MCF 10A (cell line): ENCODE measurements at places on chromosomes 7 and 10. TPM values are rescaled to one million over a fixed set of nuclear protein-coding genes. Genes with fewer than 3 reads are reported as not detected.

DNA sequence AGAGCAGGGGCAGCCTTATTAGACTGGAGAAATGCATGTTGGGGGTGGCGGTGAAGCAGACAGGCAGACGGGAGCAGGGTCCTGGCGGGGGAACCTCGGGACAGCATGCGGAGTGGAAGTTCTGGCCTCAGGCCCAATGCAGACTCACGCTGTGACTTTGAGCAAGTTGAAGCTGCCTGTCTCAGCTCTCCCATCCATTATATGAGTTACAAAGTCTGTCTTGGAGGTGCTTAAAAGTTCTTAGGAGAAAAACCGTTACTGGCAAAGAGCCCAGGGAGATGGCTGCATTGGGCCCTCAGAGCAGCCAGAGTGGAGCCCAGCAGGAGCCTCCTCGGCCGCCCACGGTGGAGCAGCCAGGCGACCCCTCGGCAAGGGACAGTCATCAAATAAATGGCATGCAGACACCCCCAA, 509.5 kb downstream of the PLXNA4 start:
- DNase-seq, result no peak

Gene GIMAP8
- not detected in 2 replicates for total RNA-seq

Gene STAMBPL1
- 18.9 and 29.2 TPM in 2 replicates for total RNA-seq

Gene GTPBP10
- total RNA-seq, result 41.6 and 51.1 TPM in 2 replicates

DNA sequence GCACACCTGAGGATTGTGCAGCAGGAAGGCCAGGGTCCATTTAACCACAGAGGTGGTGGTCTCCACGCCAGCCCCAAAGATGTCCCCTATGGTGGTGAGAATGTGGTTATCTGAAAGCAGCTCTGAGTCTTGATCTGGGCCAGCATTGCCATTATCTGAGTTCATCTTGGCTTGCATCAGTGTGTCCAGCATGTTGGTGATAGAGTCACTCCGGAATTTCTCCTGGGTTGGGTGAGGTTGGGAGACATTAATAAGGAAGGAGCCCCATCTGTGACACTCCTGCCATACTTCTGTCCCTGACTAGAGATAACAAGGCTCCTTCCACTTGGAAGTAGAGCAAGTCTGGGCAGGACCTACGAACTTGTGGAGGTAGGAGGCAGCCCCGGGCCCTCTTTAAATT, 4.2 kb downstream of the CYP17A1 start:
- DNase-seq, result no peak

Gene NRG3
- total RNA-seq, result not detected in 2 replicates

Gene PTF1A
- not detected in 2 replicates for total RNA-seq

DNA sequence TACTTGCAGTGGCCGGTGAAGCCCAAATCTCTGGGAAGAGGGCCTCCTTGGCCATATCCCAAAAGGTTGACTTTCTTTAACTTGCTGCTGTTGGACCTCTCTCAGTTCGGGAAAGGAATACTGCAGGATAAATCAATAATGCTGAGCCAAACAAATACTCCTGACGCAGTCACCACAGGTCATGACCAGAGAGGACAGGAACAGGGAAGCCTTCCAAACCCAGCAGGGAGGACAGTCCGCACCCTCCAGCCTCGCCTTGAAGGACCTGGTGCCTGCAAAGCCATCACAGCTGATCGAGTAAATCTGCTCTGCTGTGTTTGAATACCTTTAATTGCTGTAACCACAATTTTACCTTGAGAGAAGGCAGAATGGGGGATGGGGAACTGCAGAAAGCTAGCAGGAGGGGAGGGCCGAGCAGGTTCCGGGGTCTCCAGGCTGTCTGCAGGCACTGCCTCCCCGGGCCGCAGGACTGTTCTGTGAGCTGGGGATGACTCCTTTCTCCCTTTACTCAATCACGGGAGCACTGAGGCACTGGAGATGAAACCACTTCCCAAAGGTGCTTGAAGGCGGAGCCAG, 20.8 kb upstream of the INSIG1 start:
- no peak for DNase-seq

GRCh38 chr7:131897016-131897789, 340.8 kb upstream of the PODXL start:
- DNase-seq, result peak; percentile 80

- DNase-seq, result peak; percentile 44
Measured at GRCh38 chr10:104197364-104197763, 34.8 kb downstream of the CFAP43 start.

Gene FAM237B
- total RNA-seq, result not detected in 2 replicates

DNA sequence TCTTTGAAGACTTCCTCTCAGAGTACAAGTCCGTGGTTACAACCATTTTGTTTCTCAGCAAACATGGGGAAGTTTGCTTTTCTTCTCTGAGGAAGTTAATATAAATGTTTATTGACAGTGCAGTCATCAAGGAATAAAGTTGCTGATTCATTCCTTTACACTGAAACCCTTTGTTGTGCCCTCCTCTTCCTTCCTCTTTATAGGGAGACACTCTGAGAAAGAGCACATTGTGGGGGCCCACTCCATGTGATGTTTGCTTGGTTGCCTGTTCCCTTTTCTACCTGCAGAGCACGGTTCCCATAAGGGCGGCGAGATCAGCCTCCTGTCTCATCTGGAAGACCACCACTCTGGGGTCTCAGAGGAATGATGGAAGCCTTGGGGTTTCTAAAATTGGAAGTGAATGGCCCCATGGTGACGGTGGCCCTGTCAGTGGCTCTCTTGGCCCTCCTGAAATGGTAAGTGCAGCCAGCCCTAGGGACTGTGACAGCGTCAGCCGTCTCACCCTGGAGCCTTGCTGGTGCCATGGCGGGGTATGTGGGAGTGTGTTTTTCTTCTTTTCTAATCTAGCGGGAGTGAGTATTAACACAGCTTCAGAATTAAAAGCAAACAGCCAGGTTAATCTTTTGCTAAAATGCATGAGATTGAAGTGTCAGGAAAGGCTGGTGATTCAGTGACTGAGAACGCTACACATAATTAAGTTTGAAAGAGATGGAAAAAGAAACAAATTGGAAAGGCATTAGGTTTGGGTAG, at the start of gene TBXAS1:
Gene TBXAS1 (plus strand): TSS at position 240 of the 750 bp plus-strand sequence. CDS start 127 bp downstream, at position 367.
- DNase-seq, result no peak

- peak; percentile 34 for DNase-seq
Measured at GRCh38 chr10:59580026-59580863, 129.4 kb downstream of the SLC16A9 start.

DNA sequence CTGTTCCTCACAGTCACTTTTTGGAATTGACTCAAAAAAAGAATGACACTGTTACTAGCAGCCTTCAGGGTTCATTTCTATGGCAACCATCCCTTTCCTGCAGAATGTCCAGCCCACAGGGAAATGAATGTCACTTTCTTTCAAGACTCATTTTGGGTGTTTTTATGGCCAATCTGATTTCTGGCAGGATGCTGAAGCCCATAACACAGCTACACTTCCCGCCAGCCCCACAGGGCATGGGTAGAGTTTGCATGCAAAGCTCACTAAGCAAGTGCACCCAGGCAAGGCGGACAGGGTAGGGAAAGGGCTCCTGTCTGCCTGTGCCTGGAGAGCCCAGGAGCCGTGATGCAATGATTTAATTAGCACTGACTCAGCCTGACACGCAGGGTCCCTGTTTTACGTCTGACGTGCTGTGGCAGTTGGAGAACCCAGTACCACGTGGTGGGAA, 26.1 kb upstream of the GPAM start:
- DNase-seq, result peak; percentile 66

DNA sequence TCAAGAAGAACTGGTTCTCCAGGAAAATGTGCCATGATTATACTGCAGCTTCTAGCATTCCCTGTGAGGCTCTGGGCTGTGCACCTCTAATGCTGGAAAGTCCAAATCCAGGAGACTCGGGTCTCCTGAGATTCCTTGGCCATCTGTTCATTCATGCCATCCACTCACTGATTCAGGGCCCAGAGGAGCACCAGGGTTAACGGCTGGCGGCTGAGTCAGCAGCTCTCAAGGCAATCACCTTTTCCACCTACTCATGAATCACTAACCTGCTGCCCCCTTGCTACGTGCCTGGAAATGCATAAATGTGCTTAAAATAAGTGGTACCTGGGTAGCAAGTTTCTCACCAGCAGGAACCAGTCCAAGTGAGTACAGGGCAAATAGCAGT, 132.7 kb downstream of the KCNMA1 start:
- peak; percentile 77 for DNase-seq

DNA sequence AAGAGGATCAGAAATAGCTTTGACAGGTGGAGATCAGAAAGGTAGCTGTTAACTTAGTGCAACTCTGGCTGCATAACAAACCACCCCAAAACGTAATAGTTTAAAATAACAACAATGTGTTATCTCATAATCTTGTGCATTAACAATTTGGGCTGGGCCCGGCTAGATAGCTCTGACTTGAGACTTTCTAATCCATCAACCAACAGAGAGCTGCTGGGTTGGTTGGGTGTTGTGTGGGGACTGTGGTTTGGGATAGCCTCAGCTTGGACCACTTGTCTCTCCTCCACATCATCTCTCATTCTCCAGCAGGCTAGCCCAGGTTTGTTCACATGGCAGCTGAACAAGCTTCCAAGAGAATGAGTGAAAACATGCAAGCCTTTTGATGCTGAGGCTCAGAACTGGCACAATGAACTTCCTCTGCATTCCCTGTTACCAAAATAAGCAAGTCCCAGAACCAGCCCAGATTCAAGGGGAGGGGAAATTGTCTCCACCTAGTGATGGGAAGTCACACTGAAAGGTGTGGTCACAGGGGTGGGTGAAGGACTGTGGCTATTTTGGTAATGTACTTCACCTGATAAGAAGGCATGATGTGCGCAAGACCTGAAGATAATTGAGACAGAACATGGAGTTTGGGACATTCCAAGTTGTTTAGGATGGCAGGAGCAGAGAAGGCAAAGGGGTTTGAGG, 20.4 kb upstream of the ASAH2 start:
- no peak for DNase-seq

DNA sequence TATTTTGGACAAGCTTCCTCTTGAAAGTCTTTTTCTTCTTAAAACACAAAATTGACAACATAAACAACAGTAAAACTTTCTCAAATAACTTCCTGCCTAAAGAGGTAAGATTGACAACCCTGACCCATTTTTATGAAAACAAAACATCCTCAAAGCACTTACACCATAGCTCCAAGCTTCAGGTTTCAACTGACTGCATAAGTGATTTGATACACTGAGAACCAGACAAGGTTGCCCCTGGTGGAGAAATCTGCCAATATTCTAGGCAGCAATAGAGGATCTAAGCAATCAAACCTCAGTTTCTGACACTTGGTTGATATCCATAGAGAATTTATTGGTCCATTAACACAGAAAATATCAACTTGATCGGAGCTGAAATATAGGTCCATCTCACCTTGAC, 147.8 kb downstream of the ELAPOR2 start:
- peak; percentile 16 for DNase-seq

- DNase-seq, result no peak
Measured at GRCh38 chr10:50556237-50557120, 67.3 kb downstream of the SGMS1 start.

DNA sequence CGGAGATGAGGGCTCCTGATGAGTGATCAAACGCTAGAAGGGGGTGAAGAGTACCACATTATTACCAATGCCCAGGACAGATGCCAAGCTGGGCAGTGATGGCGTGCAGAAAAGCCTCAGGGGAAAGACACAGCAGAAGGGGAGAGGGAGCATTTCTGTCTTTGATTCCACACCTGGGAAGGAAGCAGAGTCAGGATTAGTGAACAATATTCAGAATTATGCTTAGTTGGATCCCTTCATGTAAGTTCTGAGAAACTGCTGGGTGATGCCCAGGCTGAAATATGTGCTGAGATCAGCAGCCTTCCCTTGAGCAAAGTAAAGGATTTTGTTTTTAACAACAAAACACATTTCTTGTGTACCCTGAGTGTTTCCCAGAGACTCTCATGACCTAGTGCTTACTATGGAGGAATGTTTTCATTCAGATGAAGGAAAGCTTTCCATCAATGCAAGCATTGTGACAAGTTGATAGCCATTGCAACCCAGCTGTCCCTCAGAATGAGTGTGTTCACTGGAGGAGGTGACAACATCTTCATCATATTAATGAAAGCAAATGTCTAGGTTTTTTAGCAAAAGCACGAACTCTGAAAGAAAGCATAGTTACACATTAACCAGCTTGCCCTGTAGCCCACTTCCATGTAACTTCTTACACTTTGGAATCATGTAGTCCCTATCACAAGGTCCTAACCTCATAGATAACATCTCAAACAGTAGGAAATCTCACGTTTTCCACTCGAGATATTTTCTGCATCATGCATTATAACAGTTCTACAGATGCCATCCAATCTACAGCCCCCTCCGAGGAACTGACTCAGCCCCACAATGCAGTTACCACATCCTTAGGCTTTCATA, 23.8 kb upstream of the AKR1C1 start:
- peak; percentile 52 for DNase-seq

Gene ITGA8
- total RNA-seq, result not detected in 2 replicates

Gene MYL10
- total RNA-seq, result not detected in 2 replicates

GRCh38 chr7:569996-570800, 50.6 kb upstream of the PDGFA start:
- DNase-seq, result no peak

- DNase-seq, result peak; percentile 77
Measured at GRCh38 chr10:4770801-4771553, 55.0 kb upstream of the AKR1E2 start.

DNA sequence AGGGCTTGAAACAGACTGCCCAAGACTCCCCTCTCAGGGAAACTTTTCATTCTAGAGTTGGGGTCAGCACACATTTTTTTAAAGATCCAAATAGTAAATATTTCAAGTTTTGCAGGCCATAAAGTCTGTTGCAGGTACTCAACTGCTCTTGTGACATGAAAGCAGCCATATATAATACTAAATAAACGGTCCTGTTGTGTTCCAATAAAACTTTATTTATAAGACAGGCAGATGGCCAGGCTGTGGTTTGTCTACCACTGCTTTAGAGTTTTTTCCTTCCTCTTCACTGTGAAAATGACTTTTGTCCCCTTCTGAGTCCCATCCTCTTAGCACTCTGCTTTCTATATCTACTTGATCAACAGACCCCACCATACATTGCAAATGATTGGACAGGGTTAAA, 40.5 kb upstream of the TM9SF3 start:
- DNase-seq, result no peak

GRCh38 chr7:79211724-79212123, 241.7 kb downstream of the MAGI2 start:
- peak; percentile 31 for DNase-seq

DNA sequence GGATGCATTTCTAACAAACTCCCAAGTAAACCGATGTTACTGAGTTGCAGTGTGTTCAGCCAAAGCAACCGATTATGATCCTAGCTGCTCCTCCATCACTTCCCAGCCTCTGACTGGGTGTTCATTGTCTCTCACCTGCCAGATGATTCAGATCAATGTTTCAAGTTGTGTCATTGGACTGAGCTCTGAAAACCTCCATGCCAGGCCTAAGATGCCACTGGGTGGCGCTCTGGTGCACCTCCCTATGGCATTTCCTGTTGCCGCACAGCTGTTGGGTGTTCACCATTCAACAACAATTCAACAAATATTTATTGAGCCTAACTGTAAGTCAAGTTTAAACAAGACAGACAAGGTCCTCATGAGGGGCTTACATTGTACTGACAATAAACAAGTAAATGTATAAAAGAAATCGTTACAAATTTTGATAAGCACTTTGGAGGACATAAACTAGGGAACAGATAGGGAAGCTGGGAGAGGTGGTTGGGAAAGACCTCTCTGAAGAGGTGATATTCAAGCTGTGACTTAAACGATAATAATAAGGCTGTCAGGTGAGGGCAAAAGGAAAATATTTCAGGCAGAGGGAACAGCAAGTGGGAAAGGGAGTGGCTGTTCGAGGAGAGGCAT, 22.8 kb downstream of the RGR start:
- DNase-seq, result peak; percentile 36

GRCh38 chr7:108618056-108618455, 48.4 kb downstream of the DNAJB9 start:
- DNase-seq, result no peak
